Posterior cingulate gyrus (tissue), 11 donors: ENCODE measurements at places on chromosomes 2 and 18.

- DNase-seq: no peak
Observed at GRCh38 chr2:25514043-25514637, 159.2 kb downstream of the DTNB start.

DNA sequence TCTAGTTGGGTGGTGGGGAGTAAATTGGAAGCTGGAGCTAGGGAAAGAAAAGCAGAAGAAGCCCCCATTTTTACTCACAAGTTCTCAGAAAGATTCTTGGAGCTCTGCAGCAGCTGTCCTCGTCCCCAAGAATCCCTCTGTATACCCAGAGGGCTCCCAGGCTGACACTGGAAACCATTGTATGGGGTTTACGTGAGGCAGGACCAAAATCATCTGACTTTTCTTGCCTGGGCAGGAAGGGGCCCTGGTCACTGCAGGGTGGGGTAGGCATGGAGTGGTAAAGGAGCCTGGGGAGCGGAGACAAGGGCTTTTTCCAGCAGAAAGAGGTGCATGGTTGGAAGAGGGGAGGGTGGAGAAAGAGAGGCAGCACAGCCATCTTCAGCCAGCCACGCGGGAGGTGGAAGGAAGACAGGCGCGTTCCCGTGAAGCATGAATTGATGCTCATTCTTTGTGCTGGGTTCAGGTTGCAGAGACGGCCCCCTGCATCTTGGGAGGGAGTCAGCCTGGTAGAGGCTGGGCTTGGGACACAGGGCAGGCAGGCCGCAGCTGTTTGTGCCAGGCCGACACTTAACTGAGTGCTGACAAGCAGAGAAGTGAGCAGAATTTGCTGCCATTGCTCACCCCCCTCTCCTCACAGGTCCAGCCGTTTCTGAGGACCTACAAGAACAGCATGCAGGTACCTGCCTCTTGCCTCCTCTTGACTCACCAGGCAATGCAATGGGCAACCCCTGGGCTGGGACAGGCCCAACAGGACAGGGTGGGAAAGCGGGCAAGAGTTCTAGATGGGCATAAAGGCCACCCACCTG is 94.8 kb downstream of the PLB1 start:
- peak; percentile 59 for DNase-seq

DNA sequence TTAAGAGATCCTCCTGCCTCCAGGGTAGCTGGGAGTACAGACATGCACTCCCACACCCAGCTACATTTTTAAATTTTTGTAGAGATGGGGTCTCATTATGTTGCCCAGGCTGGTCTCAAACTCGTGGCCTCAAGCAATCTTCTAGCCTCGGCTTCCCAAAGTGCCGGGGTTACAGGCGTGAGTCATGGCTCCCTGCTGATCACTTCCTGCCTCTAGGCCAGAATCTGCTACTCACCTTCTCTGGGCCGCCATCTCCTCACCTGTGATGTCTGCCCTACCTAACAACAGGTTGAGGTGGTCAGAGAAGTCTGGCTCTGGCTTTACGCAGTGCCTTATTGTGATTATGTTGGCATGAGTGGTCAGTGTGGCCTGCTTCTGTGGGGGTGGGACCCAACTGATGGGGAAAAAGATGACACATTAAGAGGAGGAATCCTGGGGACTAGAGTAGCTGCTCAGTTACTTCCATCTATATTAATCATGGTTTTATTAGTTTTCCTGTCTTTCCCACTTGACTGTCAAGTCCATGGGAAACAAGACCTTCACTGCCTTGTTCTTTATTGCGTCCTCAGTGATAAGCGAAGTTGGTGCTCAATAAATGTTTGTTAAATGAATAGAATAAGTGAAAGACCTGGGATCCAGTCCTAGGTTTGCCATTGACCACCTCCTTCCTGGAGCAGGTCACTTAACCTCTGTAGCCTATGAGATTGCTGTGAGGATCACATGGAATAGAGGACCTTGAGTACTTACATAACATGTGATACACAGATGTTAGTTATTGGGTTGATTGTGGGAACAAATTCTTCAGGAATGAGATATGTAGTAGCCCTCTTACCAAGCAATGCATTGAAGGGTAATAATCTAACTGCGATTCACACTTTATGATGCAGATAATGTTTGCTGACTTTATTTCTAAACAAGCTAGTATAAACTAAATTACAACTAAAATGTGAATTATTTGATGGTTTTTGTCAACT is 15.7 kb downstream of the KCTD1 start:
- DNase-seq: no peak

DNA sequence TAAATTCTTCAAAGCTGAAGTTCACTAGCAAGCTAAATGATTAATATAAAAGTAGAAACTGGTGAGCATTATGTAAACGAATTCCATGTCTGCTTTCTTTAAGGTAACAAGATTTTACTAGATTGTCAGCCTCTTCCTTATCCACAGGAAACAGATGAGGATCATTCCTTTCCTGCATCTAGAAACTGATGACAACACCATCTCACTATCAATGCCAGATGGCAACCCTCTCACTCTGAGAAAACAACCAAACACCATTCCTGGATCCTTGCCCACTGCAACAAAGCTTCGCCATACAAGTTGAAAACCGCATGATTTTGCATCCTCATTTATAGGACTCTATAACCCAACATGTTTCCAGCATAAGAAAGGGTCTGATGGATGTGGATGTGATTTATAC is 122.9 kb downstream of the ZNF521 start:
- no peak for DNase-seq

GRCh38 chr2:8662239-8662879 is 19.5 kb upstream of the ID2 start:
- no peak for DNase-seq
